ENCODE measurements at places on chromosomes 6 and 20.

DNA sequence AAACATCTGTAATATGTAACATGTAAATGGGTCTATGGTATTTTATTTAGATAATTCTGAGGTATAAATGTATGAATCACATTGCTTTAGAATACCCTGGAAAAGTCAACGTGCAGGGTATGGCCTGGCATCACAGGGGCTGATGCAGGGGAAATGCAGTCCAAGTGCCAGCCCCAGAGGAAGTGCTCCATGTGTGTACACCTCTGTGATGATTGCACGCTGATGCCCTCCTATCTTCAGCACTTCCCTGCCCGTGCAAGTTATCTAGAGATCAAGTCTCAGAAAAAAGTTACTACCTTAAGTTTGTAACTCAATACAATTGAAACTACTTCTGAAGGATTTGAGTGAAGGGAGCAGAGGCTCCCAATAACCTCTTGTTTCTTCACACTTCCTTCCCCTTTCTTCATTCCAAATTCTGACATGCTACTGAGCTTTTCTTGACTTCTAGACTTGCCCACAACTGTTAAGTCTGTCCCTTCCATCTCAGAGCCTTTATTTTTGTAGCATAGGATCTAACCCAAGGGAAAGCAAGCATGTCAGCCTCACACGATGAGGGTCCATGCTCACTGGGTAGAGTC is 2.2 kb downstream of the SMLR1 start:
- DNase-seq = no peak

DNA sequence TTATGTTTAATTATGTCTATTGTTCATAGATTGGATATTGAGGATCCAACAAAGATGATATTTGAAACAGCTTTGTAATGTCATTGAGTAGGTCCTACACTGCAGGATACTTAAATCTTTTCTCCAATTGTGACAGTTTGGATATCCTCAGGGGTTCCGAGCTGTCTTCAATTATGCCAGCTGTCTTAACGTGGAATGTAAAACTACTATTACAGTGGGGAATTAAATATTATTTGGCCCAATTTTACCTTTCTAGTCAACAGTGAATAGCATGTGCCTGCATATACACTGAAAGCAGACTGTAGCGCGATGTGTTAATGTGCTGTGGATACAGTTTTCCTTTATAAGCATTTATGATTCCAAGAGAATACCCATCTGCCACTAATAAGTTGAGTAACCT is 156.9 kb downstream of the GRIK2 start:
- no peak for DNase-seq

DNA sequence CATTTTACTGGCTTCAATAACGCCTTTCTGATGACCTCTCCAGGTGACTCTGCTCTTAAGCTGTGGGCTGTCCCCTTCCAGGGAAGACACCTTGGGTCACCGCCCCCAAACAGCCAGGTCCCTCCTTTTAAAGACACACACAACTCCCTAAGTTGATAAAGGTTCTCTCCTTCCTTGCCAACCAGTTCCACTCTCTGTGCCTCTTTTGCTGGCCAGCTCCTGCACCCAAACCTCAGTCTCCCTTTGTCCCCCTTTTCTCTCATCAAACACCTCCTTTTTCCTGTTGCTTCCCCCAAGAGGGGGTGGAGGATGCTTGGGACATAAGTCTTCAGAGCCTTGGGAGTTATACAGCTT is 1.0 kb downstream of the NCOA6 start:
- DNase-seq = peak; percentile 83

- DNase-seq = no peak
These were observed 180.0 kb downstream of the GJA10 start for GRCh38 chr6:90074161-90074850.

DNA sequence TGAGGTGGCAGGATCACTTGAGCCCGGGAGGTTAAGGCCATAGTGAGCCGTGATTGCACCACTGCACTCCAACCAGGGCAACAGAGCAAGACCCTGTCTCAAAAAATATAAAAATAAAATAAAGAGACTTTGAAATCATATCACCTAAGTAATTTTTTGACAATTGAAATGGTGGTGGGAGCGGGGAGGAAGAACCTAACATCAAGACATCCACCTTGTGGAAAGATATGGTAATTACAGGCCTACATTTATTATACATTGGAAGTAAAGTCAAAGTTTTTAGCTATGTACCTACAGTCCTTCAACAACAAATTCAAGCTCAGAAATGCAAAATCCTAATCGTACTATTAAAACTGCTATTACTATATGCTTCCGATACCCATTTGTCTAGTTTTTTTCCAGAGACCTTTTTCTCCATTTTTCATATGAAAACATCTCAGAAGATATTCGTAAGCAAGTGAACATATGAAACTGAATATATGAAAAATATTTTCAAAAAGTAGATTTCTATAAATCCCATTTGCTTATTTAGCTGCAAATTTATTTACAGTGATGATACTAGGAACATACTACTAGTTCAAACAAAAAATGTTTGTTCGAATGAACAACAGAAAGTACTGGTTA is 83.3 kb downstream of the SYCP2 start:
- peak; percentile 35 for DNase-seq

Measured in activated CD4-positive, alpha-beta T cell treated with anti-CD3 and anti-CD28 coated beads, Interleukin-2, Interleukin-6, amounts not matched to agents 100 ng/mL and 50 ng/mL, durations not matched to agents 16 hours and 8 hours (primary cell).